ENCODE measurements at places on chromosomes 6 and 20. TPM values are rescaled to one million over a fixed set of nuclear protein-coding genes. Genes with fewer than 3 reads are reported as not detected.

- DNase-seq: no peak
Measured at GRCh38 chr6:145212813-145213212, 522.5 kb downstream of the EPM2A start.

Gene ABHD16A
- 25.9 TPM for total RNA-seq

DNA sequence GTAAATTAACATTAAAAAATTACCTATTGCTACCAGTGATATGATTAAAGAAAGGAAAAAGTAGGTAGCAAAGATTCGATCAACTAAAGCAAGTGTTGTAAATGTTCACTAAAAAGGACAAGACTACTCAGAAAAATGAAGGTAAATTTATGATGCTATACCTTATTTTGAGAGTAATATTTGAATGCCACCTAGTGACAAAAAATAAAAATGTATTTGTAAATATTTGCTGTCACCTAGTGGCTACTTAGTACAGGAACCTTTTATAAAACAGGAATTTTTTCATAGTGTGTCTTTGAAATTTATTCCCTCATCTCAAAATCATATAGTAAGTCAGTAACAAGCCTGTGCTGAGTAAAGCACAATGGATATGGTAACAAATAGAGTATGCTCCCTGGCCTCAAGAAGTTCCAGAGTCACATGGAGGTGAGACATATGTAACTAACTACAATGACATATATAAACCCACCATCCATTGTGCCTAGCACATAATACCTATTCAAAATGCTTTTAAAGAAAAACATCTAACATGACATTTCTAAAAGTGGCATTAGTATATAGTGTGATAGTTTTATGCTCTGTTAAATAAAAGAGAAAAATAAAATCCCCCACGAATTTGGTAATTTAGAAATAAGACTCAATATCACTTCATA lies 193.1 kb upstream of the SIM1 start:
- no peak for DNase-seq

Gene MRPS18A
- 87.4 TPM for total RNA-seq

- no peak for DNase-seq
Measured at GRCh38 chr20:22582964-22583772, 1.2 kb downstream of the FOXA2 start.

DNA sequence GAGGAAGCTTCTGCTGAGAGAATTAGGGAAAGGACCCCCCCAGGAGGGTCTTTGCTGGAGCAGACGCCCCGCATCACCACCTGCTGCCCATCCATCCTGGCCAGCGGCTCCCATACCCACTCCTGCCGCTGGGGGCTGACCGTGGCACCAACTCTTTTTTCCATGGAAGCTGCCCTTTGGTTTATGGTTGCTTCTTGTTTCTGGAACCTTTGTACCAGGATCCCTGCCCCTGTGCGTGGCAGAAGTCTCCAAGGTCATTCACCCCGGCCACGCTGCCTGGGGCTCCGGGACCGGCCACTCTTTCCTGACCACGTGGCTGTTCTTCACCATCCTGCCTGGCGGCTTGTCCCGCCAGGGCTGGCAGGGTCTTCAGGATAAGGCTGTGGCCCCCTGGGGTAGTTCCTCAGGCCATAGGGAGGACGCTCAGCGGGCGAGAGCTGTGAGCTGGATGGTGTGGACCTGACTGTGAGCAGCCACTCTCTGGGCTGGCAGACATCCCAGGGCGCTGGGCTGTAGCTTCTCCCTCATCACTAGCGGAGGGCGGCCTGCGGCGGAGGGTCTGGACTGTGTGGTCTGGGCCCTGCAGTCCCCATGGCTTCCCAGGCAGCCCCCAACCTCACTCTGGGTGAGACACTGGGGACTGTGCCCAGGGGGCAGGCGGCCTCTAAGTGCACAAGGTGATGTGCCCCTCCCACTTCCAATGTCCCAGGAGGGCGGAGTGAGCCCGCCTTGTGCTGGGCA lies 22.8 kb upstream of the RBBP8NL start:
- no peak for DNase-seq

DNA sequence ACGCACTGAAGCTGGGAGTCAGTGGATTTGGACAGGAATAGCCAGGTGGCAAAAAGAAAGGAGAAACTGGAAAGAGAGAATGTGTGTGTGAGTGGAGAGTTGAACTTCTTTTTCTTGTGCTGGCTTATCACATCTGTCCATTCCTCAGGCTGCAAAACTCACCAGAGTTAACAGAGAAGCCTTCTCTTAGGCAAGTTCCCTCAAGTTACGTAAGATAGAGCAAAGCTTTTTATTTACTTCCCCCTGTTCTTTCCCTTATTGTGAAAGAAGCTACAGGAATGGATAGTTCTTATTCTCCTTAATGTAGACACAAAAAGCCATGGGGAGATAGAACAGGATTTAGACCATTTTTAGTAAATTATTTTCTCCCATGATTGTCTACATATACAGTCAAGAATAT lies 188.6 kb downstream of the BMP2 start:
- DNase-seq: no peak

- DNase-seq: no peak
Measured at GRCh38 chr20:44848254-44849015, 37.1 kb upstream of the YWHAB start.

Gene ADGB
- total RNA-seq: not detected

DNA sequence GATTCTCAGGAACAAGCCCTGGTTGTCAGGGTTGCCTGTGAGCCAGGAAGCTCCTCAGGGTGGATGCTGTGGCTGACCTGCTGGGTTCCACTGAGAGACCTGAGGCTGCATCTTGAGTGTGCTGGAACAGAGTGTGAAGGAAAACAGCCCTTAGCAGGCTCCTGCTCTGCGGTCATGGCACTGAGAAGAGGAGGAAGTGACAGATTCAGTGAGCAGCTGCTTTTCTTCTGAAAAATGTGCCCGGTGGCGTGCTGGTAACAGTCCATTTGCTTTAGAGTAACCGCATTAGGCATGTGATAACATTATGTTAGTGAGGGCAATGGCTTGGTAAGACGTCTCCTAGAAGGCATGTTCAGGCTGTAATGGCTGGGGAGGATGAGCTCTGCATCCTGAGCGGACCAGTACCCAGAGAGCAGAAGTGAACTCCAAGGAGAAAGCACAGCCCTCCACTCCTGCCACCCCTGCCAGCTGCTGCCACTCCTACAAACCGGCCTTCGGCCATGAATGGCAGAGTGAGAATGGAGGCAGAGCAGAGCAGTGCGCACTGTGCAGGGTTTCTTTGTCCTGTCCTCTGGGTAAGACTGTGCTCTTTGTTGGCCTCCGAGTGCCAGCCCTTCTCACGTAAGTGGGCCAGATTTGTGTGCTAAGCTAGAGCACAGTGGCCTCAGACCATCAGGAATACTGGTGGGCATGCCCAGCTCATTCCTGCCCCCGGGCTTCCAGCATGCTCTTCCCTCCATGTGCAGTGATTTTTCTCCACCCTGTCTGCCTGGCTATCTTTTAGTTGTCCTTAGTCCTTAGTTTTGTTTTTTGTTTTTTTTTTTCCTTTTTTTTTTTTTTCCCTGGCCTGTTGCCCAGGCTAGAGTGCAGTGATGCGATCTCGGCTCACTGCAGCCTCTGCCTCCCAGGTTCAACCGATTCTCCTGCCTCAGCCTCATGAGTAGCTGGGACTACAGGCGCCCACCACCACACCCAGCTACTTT lies 98.1 kb upstream of the VSTM2L start:
- no peak for DNase-seq

Gene HMGA1
- total RNA-seq: 0.51 TPM

Gene MRPL14
- 35.3 TPM for total RNA-seq

DNA sequence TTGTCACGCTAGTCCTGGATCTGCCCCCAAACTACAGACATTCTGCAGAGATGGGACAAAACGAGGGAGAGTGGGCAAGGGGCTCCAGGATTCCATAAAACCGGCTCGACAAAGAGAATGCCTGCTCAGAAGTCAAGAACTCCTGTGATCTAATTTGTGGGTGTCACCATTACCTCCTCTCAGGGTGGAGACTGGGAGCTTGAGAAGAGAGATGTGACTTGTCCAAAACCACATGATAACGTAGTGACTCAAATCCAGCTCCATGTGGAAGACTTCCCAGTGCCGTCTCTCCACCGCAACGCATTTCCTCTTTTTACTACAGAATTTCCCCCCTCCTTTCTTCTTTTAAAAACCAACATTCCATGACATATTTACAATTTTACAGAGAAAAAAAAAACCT lies 44.3 kb downstream of the TRERF1 start:
- no peak for DNase-seq

- no peak for DNase-seq
Measured at GRCh38 chr20:59139998-59140397, 23.6 kb upstream of the ZNF831 start.

DNA sequence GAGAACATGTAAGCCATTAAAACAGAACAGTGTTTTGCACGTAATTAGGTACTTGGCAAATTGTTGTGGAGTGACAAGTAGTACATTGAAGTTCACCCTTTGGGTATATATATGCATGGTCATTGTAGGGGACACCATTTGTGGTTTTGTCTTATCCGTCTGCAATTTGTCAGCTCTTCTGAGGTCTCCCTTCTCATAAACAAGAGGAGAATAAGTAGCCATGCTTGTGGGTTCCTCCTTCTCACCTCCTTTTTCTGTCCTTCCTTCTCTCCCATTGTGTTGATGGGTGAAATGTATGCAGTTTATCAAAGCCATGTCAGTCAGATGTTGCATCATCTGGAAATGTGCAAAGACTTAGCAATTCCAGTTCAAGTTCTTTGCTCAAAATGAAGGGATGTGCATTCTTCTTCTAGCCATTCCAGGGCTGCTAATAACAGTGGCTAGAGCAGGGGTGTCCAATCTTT lies 70.9 kb downstream of the QKI start:
- no peak for DNase-seq

Gene SASH1
- 40.0 TPM for total RNA-seq

DNA sequence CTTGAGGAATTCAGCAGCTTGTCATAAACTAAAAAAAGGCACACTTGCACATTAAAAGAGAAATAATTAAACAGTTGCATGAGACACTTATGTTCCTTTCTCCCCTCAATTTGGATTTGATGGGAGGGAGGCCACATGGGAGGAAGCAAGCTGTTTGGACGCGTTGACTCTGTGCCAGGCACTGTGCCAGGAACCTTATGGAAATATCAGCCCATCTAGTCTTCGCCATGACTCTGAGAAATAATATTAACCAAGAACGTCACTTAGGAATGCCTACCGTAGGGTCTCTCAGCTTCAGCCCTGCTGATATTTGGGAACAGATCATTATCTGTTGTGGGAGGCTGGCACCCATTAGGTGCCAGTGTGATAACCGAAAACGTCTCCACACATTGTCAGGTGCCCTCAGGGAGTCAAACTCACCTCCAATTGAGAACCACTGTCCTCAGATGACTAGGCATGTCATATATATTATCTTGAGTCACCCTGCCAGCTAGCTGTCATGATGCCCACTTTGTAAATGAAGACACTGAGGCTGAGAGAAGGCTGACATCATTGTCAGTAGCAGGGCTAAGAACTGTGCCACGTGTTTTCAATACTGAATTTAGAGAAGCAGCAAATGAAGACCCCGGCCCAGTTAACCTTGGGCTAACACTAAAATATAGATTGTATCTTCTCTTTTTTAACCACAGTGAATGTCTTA lies 36.1 kb downstream of the EYA2 start:
- DNase-seq: no peak
